ENCODE measurements at places on chromosomes 11 and 22.

GRCh38 chr11:110530900-110531741, 101.4 kb downstream of the FDX1 start:
- DNase-seq = no peak

- DNase-seq = no peak
Measured at GRCh38 chr11:12087075-12088004, 23.1 kb upstream of the MICAL2 start.

DNA sequence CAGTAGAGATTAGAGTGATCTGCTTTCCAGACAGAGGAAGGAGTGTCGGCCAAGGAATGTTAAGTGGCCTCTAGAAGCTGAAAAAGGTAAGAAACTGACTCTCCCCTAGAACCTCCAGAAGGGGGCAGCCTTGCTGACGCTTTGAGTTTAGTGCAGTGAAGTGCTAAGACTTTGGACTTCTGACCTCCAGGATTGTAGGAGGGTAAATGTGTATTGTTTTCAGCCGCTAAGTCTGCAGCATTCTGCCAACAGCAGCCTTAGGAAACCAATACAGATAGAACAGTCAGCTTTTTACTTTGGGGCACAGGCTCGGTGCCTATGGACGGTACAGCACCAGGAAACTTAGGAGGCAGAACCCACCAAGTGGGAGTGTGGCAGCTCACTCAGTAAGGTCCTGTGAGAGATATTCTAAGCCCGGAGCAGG, 3.6 kb upstream of the TBC1D22A start:
- no peak for DNase-seq

DNA sequence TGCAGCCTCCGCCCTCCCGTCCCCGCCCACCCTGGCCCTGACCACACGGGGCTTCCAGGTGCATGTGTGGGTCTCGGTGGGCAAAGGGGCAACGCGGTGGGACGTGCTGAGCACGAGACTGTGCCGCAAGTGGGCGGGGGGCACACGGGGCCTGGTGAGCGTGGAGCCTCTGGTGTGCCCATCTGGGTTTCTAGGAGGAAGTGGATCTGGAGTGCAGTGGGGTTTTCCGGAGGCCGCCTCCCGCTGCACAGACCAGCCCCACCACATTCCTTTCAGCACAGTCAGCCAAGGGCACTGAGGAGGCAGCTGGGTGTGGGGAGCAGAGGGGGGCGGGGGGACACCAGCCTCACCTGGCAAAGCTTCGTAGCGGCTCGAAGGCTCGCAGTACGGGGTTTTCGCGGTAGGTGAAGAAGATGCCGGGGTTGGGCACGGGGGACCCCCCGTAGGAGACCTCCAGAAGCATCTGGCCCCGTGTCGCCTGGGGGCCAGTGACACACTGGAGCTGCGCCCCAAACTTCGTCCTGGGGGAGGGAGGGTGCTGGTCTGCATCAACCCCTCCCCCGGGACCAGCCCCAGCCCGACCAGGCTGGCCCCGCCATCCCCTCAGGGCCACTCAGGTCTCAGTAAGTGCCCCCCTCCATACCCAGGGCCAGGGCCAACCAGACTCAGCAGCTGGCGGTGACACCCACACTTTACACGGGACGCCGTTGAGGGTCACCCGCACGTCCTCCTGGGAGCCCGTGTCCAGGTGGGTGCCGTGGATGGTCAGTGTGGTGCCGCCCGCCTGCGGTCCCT, 12.4 kb upstream of the MAPK11 start:
- DNase-seq = no peak

DNA sequence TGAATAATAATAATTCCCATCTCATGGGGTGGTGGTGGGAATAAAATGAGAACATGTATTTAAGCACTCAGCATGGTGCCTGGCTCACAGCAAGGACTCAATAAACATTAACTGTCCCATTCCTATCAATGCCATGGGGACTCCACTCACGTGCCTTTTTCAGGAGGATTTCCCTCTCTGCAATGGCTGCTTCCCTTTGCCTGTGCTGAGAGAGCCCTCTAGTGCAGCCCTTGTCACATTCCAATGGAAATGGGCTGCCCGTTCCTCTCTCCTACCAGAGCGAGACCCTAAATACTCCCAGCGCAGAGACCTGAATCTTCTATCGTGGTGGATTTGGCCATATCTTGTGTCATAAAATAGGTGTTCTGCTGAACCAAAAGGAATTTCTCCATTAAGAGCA, 621.5 kb upstream of the B3GAT1 start:
- DNase-seq = peak; percentile 64

DNA sequence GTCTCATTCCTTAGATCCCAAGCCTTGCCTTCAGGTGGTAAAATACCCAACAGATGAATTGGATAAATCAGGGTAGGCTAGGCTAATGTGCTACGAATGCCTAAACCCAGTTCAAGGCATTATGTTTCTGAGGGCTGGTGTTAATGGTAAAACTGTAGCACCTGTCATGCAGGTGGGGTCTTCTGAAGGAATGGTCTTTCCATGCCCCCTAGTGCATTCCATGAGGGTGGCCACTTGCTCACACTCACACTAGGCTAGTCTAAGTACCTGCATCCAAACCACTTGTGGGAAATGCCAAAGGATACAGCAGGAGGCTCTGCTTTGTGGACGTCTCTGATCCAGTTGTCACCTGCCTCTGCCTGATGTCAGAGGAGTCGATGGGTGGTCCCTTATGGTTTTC, 24.2 kb upstream of the UCP3 start:
- DNase-seq = no peak

DNA sequence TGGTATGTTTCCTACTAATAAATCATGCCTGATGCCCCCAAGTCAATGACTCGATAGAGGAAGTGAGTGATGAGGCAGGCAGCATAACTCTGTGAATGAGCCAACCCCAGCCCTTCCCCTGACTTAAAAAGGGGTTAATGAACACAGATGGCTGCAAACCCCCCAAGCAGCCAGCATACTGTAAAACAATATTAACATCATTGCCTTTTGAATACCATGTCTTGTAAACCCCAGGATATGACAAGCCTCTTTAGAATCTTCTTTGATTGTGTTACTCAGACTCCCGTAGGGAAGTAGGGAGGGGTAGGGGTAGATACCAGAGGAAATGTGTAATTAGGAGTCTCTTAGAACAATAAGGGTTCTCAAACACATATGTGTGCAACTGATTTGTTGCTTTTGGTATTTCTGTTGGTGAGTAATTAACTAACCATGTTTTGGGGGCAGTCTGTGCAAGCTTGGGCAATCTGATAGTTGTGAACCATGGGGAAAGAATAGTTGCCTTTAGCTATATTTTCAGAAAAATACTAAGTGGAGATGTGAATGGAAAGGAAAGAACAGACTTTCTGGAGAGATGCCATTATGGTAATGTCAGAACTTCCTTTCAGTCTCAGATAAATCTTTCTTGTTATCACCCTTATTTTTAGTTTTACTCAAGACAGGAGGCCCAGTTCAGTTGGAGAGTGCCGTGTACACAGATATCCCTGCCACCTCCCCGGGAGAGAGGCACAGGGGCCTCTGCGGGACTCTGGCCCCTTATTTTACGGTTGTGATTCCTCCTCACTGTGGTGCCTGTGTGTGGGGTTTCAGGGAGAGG, 701.8 kb downstream of the NTM start:
- DNase-seq = no peak

DNA sequence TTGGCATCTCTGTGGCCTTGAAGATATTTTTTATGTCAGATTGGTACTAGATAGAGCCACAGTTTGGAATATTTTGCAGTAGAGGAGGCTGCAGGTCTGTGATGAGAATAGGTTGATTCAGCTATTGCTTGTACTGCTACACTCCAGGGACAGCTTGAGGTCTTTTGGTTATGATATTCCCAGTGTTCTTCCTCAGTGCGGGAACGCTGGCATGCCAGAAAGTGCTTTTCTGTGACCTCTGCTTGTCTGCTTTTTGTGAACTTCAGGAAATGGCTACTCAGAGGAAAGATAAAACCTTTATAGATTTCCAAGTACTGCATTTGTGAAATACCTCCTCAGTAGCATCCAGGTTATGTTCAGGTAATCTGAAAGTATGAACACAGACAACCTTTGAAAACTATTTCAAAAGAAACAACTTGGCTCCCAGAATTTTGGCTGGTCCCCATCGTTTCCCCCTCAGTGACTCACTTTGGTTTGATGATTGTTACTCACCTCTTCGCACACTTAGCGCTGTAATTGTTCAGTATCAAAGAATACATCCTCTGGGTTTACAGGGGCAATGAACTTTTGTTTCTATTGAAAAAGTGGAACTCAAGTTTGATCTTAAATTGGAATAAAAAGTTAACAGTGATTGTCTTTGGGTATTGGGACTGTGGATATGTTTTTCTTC, 191.4 kb downstream of the HIPK3 start:
- no peak for DNase-seq

DNA sequence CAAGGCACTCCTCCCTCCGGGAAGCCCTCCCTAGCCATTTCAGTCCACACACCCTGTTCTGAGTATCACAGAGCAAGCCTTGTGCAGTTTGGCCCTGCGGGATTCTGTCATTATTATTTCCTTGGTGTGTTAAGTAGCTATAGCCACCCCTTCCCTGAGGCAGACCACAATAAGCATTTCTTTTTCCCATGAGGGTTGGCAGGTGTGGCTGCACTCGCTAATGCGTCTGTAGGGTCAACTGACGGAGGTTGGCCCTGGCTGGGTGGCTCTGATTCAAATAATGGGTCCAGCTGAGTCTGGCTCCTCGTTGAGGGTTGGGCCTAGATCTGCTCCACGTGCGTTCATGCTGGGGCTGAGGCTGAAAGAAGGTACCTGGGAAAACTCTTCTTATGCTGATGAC, 5.1 kb downstream of the F2 start:
- DNase-seq = no peak

- no peak for DNase-seq
Measured at GRCh38 chr11:29334776-29335130, 682.1 kb downstream of the KCNA4 start.

DNA sequence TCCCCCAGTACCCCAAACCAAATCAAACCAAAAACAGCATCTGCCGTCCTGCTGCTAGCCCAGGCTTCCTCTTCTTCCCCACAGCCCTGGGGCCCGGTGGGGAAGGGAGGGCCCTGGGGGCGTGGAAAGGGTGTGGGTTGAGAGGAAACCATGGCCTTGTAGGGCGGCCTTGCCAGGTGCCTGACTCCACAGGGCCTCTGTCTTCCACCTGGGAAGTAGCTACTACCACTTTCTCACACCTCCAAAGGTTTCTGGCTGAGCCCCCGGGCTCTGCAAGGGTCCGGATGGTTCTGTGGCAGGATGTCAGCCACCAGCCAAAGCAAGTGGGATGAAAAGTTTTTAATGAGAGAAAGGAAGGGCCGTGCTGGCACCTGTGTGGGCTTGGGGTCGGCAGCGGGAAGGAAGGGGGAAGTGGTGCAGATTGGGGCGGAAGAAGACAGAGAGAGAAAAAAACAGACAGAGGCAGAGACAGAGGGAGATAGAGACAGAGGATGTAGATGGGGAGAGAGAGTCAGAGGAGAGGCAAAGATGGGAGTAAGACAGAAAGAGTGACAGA, 10.5 kb downstream of the TPST2 start:
- DNase-seq = no peak

- no peak for DNase-seq
Measured at GRCh38 chr22:29695129-29695926, 24.5 kb upstream of the CABP7 start.

DNA sequence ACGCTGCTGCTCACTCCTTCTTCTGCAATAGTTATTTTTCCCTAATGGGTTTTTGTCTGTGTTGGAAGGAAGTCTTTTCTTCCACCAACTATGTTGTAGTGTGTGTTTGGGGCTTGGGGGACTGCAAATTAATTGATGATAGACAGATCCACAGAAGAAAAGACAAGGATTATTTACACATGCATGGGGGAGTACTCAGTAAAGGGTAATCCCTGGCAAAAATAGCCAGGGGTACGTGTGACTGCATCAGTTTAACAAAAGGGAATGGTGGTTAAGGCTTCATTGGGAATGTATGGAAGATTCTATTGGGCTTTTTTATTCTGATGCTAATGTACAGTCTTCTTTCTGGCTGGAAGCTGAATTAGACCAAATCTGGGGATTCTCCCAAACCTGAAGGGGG, 20.2 kb upstream of the FEZ1 start:
- no peak for DNase-seq

DNA sequence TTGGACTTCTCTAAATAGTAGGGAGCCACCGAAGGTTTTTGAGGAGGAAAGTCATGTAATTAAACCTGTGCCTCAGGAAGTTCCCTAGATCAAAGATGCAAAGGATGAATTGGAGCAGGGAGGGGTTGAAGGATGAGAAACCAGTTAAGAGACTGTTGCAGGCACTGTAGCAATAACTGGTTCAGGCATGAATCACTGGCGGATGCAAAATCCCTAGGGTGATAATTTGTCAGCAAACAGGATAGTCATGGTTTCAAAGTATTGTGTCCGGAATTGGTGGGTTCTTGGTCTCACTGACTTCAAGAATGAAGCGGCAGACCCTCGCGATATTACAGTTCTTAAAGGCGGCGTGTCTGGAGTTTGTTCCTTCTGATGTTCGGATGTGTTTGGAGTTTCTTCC, 19.9 kb downstream of the TRIOBP start:
- DNase-seq = no peak

DNA sequence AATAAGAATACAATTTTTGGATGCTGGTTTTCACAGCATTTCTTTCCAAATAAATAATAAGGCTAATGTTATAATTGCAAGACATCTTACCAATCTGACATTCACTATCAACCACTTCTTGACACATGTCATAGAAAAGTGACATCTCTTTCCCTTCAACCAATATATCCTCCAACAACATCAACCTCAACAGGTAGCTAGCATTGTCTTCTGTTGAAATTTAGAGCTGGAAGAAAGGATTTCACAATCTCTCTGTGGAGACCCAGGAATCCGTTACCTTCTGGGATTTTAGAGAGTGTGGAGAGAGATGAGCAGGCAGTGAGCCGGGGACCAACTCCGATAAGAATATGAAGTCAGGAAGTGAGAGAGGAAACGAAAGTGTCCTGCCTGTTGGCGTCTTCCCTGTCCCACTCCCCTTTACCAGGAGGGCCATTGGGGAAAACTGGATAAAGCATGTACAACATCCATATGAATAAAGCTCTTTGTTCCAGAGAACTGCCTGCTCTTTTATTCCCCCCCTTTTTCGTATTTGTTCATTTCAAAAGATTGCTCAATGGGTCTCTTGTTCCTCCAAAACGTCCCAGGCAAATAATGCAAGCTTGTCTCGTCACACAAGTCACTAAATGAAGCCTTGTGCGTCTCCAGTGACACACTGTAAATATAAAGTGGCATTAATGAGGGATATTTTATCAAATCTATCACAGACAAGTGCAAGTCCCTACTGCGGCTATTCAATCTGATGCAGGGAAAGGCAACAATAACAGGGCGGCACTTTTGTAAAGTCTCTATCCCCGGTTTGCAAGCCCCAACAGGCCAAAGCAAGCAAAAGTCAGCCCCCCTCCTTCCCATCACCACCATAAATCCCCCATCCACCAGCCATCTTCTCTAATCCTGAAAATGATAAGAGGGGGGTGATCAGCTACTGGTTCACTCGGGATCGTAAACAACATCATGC, 3.4 kb downstream of the CADM1 start:
- no peak for DNase-seq

- peak; percentile 88 for DNase-seq
Measured at GRCh38 chr11:119422809-119423508, at the start of gene THY1. TSS of gene THY1 (minus strand) at chr11:119423172. CDS start at chr11:119420905, 2,267 bp downstream.

GRCh38 chr22:40279017-40279416, 67.3 kb upstream of the ADSL start:
- no peak for DNase-seq

All from ecto neural progenitor cell (in vitro differentiated cells).